ENCODE measurements at places on chromosomes 2 and 18. TPM values are rescaled to one million over a fixed set of nuclear protein-coding genes. Genes with fewer than 3 reads are reported as not detected.

GRCh38 chr2:16202266-16203020, 262.1 kb downstream of the MYCN start:
- DNase-seq, result no peak

DNA sequence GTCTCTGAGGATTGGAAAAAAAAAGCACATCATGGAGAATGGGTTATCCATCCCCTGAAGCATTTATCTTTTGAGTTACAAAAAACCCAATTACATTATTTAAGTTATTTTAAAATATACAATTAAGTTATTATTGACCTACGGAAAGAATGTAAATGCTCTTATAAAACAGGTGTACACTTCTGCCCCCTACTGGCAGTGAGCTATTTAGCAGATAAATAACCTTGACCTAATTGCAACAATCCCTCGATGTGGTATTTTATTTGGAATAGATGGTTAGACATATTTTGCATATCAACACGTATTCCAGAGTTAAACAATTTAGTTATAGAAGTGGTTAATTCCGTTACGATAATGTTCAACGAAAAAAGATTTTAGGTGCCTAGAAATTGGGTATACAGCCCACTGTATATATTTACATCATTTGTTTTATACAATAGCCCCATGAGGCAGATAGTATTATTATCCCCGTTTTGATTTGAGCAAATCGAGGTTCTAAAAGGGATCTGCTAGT, 9.1 kb upstream of the DAW1 start:
- no peak for DNase-seq

GRCh38 chr2:190093793-190094192, 31.3 kb upstream of the MSTN start:
- DNase-seq, result no peak

DNA sequence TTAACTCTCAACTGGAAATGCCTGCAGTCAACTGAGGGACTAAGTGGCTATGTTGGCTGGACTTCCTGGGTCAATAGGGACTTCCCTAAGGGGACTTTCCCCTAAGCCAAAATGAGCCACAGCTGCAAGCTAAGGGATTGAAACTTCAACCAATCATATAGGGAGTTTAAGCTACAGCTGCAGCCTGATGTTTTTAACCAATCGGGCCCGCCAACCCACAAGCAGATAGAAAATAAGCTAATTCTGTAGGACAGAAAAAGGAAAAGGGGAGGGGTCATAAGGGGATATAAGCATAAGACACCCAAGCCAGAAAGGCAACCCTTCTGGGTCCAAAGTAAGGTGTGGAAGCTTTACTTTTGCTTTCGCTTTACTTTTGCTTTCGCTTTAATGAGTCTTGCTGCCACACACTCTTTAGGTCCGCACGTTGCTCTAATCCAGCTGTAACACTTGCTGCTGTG, 927.5 kb downstream of the ERBB4 start:
- DNase-seq, result no peak

Gene LHCGR
- not detected for polyA plus RNA-seq
